ENCODE measurements at places on chromosomes 3 and 15. TPM values are rescaled to one million over a fixed set of nuclear protein-coding genes. Genes with fewer than 3 reads are reported as not detected.

VEPH1 gene
- 0.42 TPM for total RNA-seq

GABRR3 gene
- total RNA-seq, result not detected

LRRC2 gene
- 20.5 TPM for total RNA-seq

HIGD2B gene
- not detected for total RNA-seq
